ENCODE measurements at places on chromosomes 1 and 21. TPM values are rescaled to one million over a fixed set of nuclear protein-coding genes. Genes with fewer than 3 reads are reported as not detected.

GRCh38 chr1:28981210-28981609, 66.8 kb downstream of the EPB41 start:
- peaks cover 39% of the 10 kb centered on the region for H3K4me1 ChIP-seq
- H3K27me3 ChIP-seq, result no peaks in the 10 kb centered on the region
- no peak overlapping the region for H3K4me3 ChIP-seq
- no peaks in the 10 kb centered on the region for H3K36me3 ChIP-seq
- no peak for DNase-seq
- no peak overlapping the region for H3K27ac ChIP-seq

TMEM61 gene
- polyA plus RNA-seq, result not detected

DNA sequence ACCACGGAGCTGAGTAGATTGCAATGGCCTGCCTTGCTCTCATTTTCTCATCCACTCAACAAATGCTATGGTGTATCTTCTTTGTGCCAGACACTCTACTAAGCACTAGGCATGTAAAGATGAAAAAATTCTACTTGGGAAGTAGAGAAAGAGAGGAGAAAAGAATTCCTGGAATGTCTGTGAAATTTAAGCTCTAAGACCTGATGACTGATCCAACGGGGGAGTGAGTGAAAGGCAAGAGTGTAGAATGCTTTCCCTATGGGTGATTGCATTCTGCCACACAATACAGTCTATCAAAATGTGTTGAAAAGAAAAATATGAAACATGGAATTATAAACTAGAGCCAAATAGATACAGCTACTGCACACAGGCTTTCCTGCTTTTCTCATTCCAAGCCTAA, 82.3 kb downstream of the CYYR1 start:
- H3K4me3 ChIP-seq, result no peak overlapping the region
- DNase-seq, result no peak
- no peaks in the 10 kb centered on the region for H3K36me3 ChIP-seq
- H3K27me3 ChIP-seq, result no peaks in the 10 kb centered on the region
- H3K27ac ChIP-seq, result no peak overlapping the region

CD84 gene
- 12.8 TPM for polyA plus RNA-seq

GRCh38 chr1:244104309-244105060, 53.4 kb downstream of the ZBTB18 start:
- no peak for DNase-seq
- H3K27ac ChIP-seq, result peak overlapping the region; percentile 84
- H3K27me3 ChIP-seq, result peaks cover 43% of the 10 kb centered on the region
- H3K36me3 ChIP-seq, result no peaks in the 10 kb centered on the region

HLX gene
- polyA plus RNA-seq, result 1.2 TPM

DNA sequence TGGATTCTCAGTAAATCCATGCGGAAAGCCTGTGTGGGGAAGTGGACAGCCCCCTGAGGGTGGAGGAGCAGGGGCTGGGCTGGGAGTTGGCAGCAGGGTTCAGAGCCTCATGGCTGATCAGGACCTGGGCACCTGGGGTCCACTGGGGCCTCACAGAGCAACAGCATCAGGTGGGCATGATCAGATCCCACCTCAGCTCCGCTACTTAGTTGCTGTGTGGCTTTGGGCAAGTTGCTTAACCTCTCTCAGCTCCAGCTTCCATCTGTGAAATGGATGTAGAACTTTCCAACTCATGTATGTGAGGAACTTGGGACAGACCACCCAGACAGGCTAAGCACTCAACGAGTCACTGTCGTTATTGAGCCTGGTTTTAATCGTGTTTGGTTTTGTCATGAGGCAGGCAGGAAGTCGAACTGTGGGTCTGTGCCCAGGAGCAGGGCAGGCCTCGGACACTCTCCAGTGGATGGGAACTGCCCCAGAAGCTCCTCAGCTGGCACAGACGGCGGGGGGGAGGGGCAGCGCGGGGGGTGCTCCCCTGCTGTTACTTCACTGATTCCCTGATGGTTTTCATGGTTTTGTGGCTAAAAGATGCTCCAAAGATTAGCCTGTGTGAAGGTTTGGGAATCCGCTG, 155.8 kb upstream of the TMEM51 start:
- no peak overlapping the region for H3K4me3 ChIP-seq
- H3K27ac ChIP-seq, result no peak overlapping the region
- no peaks in the 10 kb centered on the region for H3K36me3 ChIP-seq
- no peaks in the 10 kb centered on the region for H3K4me1 ChIP-seq
- H3K27me3 ChIP-seq, result peaks cover 9% of the 10 kb centered on the region

DNA sequence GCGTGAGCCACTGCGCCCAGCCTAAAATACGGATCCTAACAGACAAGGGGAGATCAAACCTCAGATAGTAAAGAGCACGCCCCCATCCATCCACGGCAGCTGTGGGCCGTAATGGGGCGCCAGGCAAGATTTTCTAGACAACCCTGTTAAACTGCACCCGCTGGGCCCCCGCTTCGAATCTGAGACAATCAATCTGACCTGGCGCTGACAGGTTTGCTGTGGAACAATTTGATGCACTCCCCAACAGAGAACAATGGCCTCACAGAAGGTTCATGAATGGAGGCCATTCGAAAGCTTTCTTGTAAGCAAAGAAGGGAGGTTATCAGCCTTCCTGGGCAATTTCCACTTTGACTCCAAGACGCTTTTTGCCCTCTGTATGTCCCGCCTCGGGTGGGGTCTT, 30.5 kb downstream of the CLSTN1 start:
- H3K4me3 ChIP-seq, result no peak overlapping the region
- peaks cover 41% of the 10 kb centered on the region for H3K4me1 ChIP-seq
- DNase-seq, result no peak
- H3K27me3 ChIP-seq, result no peaks in the 10 kb centered on the region

- H3K27ac ChIP-seq, result no peak overlapping the region
- peak; percentile 35 for DNase-seq
- H3K36me3 ChIP-seq, result no peaks in the 10 kb centered on the region
Measured at GRCh38 chr1:158117854-158118704, 62.6 kb upstream of the CD1D start.

ILDR2 gene
- not detected for polyA plus RNA-seq

DNA sequence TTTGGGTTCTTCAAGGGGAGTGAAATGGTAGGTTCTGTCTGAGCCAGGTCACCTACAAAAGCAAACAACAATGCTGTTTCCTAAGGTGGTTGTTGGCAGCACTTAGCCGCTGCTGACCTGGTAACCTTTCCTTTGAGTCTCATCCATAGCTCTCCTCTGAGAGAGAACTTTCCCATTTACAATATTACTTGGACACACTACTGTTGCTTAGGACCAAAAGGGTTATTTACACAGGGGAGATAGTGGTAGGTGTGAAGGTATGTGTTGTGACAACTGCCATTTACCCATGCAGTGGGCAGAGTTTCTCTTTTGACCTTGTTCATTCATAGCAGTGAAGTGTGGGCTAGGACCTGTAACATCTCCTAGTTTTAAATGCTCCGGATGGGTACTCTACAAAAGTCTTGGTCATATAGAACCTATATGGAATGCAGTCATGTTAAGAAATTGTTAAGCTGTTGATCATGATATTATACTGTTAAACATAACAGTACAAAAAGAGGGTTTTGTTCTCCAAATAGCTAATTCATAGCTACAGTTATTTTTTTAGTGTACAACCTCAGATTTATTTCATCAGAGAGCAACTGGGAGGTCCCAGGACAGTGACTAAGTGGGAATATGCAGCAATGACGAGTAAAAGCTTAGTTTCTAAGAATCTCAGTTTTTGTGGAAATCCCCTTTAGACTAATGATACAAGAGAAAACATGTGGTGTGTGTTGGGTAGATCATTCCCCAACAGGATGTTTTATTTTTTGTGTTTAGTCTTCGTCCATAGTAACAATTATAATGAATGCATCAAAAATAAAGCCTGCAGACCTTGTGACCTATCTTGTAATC, 219.7 kb downstream of the NFIA start:
- no peak overlapping the region for H3K27ac ChIP-seq
- H3K27me3 ChIP-seq, result no peaks in the 10 kb centered on the region
- no peak overlapping the region for H3K4me3 ChIP-seq
- H3K4me1 ChIP-seq, result no peaks in the 10 kb centered on the region

DNA sequence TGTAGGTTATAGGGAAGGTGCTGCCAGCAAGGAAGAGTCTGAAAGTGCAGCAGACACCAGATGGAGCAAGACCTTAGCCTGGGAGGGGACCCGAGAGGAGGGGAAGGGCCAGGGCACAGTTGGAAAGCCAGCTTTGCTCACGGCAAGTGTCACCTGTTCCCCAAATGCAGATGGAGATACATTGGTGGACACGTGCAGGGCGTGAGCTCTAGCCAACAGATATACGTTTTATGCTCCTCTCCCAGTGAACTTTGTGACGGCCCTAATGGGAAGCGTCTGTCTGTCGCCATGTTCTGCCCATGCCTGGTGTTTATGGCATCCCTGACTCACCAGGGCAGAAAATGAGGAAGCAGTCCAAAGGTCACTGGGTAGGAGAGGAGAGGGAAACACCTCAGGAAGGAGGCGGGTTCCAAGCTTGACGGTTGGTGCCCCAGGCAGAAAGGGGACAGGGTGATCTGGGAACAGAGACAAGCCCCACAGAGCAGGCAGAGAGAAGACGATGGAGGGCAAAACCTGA, 7.6 kb downstream of the GPA33 start:
- H3K27ac ChIP-seq, result no peak overlapping the region
- H3K4me1 ChIP-seq, result peaks cover 6% of the 10 kb centered on the region
- H3K36me3 ChIP-seq, result peaks cover 14% of the 10 kb centered on the region
- DNase-seq, result no peak
- peaks cover 16% of the 10 kb centered on the region for H3K27me3 ChIP-seq

GRCh38 chr1:65141394-65141793, 6.6 kb upstream of the AK4 start:
- no peak overlapping the region for H3K27ac ChIP-seq
- DNase-seq, result no peak
- H3K36me3 ChIP-seq, result no peaks in the 10 kb centered on the region

DNA sequence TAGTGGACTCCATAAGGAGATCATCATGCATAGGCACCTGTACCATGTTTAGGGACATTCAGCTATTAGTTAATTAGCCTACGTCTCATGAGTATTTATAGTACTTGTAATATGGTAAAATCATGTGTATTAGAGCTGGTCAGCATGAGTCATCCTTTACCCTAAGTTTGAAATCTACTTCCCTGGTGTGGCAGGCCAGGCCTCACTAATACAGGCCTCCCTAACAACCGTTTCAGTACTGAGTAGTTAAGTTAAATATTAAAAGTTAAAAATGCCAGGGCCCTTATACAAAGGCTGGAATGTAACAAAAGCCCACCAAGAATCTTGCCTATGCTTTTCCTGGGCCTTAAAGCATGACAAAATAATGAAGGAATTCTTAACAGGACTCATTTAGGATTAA, 356.3 kb upstream of the DPYD start:
- no peak for DNase-seq
- H3K4me1 ChIP-seq, result no peaks in the 10 kb centered on the region
- no peaks in the 10 kb centered on the region for H3K36me3 ChIP-seq
- no peak overlapping the region for H3K4me3 ChIP-seq
- no peaks in the 10 kb centered on the region for H3K27me3 ChIP-seq

PAQR6 gene
- polyA plus RNA-seq, result not detected

ALPL gene
- polyA plus RNA-seq, result not detected

DUSP23 gene
- 29.5 TPM for polyA plus RNA-seq

TRIM63 gene
- polyA plus RNA-seq, result not detected

- H3K36me3 ChIP-seq, result no peaks in the 10 kb centered on the region
- DNase-seq, result no peak
- H3K27me3 ChIP-seq, result peaks cover 16% of the 10 kb centered on the region
- no peak overlapping the region for H3K27ac ChIP-seq
- H3K4me1 ChIP-seq, result peaks cover 5% of the 10 kb centered on the region
- H3K4me3 ChIP-seq, result no peak overlapping the region
Measured at GRCh38 chr1:2318314-2319278, 72.8 kb downstream of the MORN1 start.

PBX1 gene
- 0.70 TPM for polyA plus RNA-seq

POLR3GL gene
- polyA plus RNA-seq, result 90.8 TPM

S100A3 gene
- not detected for polyA plus RNA-seq

DNA sequence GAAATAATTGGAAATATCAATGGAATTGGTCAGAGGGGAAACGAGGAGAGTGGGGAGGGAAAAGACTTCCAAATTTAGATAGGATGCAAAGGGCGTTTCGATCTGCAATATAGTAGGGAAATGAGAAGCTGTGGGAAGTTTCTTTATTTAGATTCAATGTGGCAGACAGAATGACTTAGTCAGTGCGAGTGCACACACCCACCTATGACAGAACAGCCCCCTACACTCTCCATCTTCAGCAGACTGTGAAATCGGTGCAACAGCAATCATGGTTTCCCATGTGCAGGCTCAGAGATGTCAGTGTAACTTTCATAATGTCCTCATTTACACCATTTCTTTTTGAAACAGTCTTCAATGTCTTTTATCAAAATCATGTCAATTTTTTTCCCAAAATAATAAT, 46.0 kb downstream of the DIP2A start:
- H3K4me1 ChIP-seq, result peaks cover 7% of the 10 kb centered on the region
- no peaks in the 10 kb centered on the region for H3K27me3 ChIP-seq

DNA sequence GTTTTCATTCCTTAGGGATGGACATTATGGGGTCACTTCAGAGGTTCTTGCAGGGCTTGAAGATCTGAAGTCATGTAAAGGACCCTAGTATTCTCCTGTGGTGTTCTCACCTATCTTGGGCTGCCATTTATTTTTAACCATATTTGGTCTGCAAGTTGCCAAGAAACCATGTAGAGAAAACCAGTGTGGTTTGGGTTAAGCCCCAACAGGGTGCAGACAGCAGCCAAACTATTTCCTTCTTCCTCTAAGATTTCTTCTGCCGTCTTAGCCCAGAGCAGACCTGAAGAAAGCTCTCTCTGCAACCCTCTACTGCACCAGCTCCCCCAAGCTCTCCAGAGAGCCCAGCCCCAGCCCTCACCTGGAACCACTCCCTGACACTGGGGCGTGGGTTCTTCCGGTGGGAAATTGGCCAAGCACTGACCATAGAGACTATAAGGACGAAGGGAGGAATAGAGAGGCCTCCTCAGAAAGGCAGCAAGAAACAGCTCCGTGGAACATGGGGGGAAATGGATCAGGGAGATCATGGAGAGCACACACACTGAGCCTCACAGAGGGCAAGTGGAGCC, 136.6 kb downstream of the SYF2 start:
- no peaks in the 10 kb centered on the region for H3K27me3 ChIP-seq
- DNase-seq, result no peak
- peaks cover 34% of the 10 kb centered on the region for H3K4me1 ChIP-seq
- no peak overlapping the region for H3K27ac ChIP-seq
- H3K4me3 ChIP-seq, result no peak overlapping the region

GRCh38 chr1:44025816-44026215, 5.4 kb downstream of the SLC6A9 start:
- H3K27ac ChIP-seq, result no peak overlapping the region
- H3K36me3 ChIP-seq, result no peaks in the 10 kb centered on the region
- DNase-seq, result no peak

DNA sequence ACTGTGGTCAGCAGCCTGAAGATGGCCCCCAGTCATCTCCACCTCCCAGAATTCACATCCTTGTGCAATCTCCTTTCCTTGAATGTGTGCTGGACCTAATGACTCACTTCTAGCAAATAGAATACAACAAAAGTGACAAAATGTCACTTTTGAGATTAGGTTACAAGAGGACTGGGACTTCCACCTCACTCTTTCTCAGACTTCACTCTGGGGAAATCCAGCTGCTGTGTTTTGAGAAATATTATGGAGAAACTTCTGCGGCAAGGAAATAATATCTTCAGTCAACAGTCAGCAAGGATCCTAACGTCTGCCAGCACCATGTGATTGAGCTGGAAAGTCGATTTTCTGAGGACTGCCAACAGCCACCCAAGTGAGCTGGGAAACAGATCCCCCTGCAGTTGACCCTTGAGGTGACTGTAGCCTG, 70.5 kb upstream of the GADD45A start:
- DNase-seq, result no peak
- no peaks in the 10 kb centered on the region for H3K27me3 ChIP-seq
- H3K4me1 ChIP-seq, result no peaks in the 10 kb centered on the region
- H3K27ac ChIP-seq, result no peak overlapping the region
- no peaks in the 10 kb centered on the region for H3K36me3 ChIP-seq

Measured in naive B cell (primary cell).